Metanephros (tissue), 2 donors: ENCODE measurements at places on chromosomes 4 and X. TPM values are rescaled to one million over a fixed set of nuclear protein-coding genes. Genes with fewer than 3 reads are reported as not detected.

Gene TXK
- 4.0 TPM for total RNA-seq

Gene MAGEC2
- total RNA-seq, result not detected

Gene MAGEE1
- 5.0 TPM for total RNA-seq

Gene SLC49A3
- total RNA-seq, result 7.5 TPM

Gene MPC1L
- not detected for total RNA-seq

Gene FGF13
- 27.5 TPM for total RNA-seq

Gene GAB3
- 5.3 TPM for total RNA-seq

Gene HPSE
- 1.3 TPM for total RNA-seq

Gene BST1
- 10.2 TPM for total RNA-seq

Gene CT45A3
- total RNA-seq, result 0.18 TPM

Gene PLXNB3
- total RNA-seq, result 2.5 TPM

Gene GPR173
- total RNA-seq, result 13.7 TPM

Gene HS3ST1
- 4.1 TPM for total RNA-seq

Gene NLGN4X
- 14.3 TPM for total RNA-seq

Gene PAGE2
- total RNA-seq, result not detected

Gene HTRA3
- total RNA-seq, result 22.1 TPM

Gene STK32B
- 8.8 TPM for total RNA-seq

Gene SPANXD
- total RNA-seq, result not detected
